ENCODE measurements at places on chromosomes 13 and 19. TPM values are rescaled to one million over a fixed set of nuclear protein-coding genes. Genes with fewer than 3 reads are reported as not detected.
A peak's percentile ranks its signal among the peaks of the same experiment; 100 is the strongest.

SH2D3A gene
- total RNA-seq = 30.6 TPM

UGGT2 gene
- 60.2 TPM for total RNA-seq

KLF2 gene
- total RNA-seq = 104 TPM

SHISA2 gene
- total RNA-seq = 13.2 TPM

DNA sequence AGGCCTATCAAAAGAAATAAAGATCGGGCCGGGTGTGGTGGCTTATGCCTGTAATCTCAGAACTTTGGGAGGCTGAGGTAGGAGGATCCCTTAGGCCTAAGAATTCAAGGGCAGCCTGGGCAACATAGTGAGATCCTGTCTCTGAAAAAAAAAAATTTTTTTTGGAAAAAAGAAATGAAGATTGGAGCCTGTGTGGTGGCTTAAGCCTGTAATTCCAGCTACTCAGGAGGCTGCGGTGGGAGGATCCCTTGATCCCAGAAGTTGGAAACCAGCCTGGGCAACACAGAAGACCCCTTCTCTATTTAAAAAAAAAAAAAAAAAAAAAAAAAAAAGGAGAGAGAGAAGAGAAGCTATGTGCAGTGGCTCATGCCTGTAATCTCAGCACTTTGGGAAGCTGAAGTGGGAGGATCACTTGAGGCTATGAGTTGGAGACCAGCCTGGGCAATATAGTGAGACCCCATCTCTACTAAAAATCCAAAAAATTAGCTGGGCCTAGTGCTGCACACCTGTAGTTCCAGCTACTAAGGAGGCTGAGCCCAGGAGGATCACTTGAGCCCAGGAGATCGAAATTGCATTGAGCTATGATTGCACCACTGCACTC is 14.7 kb upstream of the LYPD3 start:
- no peak for DNase-seq

DNA sequence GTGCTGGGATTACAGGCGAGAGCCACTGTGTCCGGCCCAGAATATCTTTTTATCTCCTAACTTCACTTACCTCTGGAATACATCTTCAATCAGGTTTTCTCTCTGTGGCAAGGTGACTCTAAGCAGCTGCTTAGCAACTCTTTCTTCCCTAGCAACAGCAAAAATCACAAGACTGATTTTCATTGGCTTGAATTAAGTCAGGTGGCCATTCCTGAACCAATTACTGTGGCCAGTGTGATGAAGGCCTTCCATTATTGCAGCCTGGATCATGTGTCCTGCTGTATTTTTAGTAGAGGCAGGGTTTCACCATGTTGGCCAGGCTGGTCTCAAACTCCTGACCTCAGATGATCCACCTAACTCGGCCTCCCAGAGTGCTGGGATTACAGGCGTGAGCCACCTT is 9.0 kb upstream of the LTBP4 start:
- DNase-seq = no peak

DNA sequence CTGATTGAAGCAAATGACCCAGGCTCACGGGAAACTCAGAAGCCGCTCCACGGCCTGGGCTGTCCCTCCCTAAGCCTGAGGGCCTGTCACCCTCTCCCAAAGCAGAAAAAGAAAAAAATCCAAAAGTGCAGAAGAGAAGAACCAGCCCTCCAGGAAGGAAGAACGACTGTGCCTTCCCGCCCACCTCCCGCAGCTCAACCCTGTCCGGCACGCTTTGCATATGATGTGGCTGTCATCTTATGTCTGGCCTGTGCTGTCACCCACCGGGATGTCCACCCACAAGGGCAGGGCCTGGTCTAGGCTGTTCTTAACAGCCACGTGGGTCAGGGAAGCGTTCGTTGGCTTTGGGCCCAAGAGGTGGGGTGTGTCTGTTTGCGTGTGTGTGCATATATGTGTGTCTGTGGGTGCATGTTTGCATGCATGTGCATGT is 13.7 kb downstream of the ZBTB7A start:
- DNase-seq = no peak

- no peak for DNase-seq
Measured at GRCh38 chr13:99802416-99802815, 169.2 kb downstream of the ZIC5 start.

GRCh38 chr13:103277959-103278694 is 211.9 kb upstream of the SLC10A2 start:
- DNase-seq = peak; percentile 65

DNA sequence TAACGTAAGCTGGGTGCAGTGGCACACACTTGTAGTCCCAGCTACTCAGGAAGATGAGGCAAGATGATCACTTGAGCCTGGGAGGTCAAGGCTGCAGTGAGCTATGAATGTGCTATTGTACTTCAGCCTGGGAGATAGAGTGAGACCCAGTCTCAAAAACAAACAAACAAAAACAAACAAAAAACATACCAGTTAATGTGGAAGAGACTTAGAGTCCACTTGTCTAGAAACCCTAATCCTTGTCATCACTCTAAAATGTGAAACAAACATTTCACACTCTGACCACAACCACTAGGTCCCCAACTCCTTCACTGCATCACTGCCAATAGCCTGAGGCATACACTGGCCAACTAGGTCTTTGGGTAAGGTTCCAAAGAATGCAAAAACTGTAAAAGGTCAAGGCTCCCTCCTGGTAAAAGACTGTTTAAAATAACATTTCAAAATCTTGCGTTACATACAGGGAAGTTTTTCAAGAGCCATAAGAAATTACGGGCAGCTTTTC is 28.6 kb upstream of the CYP2B6 start:
- no peak for DNase-seq

DNA sequence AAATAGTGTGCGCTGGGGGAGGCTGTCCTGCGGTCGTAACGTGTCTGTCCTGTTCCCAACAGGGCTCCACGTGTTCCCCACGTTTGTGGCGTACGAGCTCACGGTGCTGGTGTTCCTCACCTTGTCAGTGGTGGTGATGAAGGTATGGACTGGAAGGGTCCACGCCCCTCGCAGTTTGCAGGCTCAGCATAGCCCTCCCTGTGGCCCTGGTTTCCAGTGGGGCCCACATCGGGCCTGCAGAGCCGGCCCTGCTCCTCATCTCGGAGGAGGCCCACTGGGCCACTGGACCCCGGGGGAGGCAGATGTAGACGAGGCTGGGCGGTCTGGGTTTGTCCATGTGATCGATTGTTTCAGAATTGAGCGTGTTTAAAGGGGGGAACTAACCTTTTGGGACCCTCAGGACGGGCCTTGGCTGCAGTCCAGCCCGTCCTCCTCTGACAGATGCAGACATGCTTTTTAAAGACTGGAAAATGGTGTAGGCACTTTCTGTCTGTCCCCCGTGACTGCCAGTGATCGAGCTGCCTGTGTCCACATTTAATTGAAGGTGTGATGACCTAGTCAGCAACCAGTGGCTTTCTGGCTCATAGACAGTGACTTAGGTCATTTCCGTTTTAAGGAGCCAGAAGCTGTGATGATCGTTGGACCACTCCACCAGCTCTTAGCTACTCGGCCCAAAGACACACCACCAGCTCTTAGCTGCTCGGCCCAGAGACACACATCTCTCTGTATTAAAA is 37.1 kb upstream of the TFDP1 start:
- peak; percentile 29 for DNase-seq

GRCh38 chr19:29671393-29672160 is 6.3 kb downstream of the PLEKHF1 start:
- peak; percentile 32 for DNase-seq

DNA sequence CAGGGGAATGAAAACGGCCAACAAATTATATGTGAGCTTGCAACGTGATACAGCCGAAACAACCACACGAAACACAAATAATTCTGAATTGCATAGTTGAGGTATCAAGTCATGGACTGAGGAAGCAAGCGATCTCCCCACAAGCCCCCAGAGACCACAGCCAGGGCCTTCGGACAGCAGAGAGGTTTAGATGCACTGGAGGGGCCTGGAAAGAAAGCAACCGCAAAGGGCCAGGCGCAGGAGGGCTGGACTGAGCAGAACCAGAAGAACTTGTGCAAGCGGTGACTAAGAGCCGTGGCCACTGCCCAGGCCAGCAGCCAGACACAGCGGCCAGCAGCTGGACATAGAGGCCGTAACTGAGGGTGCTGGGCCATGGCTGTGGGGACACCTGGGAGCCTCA is 131.4 kb downstream of the TNFRSF19 start:
- DNase-seq = no peak

DNA sequence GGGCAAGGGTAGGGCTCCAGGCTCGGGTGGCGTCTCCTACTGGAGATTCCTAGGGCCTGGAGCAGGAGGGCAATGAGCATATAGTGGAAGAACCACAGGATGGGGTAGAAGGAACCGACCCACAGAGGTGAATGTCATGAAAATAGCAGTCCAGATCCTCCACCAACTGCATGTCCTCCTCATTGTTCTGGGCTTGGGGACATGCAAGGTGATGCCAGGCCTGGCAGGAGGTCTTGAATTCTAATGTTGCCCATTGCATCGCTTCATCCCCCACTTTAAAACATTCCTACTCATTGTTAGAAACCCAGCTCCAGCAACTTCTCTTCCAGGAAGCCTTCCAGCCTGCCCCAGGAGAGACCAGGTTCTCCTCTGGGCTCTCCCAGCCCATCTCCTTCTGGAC is 49.4 kb downstream of the OR10H4 start:
- DNase-seq = no peak

DNA sequence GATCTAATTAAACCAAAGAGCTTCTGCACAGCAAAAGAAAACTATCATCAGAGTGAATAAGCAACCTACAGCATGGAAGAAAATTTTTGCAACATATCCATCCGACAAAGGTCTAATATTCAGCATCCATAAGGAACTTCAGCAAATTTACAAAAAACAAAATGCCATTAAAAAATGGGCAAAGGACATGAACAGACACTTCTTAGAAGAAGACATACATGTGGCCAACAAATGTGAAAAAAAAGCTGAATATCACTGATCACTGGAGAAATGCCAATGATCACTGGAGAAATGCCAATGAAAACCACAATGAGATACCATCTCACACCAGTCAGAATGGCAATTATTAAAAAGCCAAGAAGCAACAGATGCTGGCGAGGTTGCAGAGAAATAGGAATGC is 32.5 kb downstream of the ZNF582 start:
- DNase-seq = no peak

GRCh38 chr13:113803409-113804016 is 44.5 kb downstream of the TMEM255B start:
- DNase-seq = no peak

DNA sequence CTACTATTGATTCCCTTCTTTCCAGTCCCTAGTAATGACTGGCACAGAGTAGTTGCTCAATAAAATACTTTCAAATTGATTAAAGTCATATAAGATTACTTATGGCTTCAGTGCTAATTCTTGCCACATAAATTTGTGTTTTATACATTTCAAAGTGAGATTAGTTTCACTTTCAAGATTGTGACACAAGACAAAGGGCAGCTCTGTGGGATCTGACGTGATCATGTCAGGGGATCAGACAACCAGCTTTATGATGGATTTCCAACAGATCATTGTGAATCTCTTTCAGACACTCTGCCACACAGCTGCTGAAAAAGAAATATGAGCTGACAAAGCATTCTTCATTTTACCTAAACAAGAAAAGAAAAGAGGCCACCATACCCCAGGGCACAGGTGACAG is 73.4 kb upstream of the POMP start:
- no peak for DNase-seq

- no peak for DNase-seq
Measured at GRCh38 chr19:31307071-31307669, 42.1 kb downstream of the TSHZ3 start.
